ENCODE measurements at places on chromosomes 4 and X.

DNA sequence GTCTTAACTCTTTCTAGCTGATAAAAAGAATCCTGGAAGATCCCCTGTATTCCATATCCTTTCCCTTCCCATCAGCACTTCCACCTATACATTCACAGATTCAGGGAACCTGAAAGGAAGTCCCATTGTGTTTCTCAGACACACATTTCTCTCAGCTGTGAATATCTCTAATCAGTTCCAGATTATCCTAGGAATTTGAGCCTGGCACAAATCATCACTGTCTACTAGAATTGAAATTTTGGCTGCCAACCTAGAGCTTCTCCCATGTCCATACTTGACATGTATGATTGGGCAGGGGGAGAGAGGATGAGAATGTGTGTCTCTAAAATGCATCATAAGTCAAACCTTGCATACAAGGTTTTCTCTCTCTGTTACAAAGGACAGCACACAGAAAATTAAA, 53.1 kb downstream of the NDST3 start:
- DNase-seq = no peak

DNA sequence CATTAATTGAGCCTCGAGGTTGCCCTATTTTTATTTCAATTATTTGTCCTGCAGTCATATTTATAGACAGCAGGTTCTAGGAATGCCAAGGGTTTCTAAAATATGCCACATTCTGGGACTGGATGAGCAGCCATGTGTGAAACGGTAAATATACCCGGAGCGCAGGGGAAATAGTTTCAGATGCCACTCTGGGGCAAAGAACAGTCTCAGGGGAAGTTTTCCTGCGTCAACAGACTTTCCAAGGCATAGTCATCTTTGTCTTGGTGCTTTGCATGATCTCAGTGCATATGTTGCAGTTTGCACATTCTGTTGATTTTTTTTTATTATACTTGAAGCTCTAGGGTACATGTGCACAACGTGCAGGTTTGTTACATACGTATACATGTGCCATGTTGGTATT, 71.0 kb downstream of the GPAT3 start:
- DNase-seq = no peak

DNA sequence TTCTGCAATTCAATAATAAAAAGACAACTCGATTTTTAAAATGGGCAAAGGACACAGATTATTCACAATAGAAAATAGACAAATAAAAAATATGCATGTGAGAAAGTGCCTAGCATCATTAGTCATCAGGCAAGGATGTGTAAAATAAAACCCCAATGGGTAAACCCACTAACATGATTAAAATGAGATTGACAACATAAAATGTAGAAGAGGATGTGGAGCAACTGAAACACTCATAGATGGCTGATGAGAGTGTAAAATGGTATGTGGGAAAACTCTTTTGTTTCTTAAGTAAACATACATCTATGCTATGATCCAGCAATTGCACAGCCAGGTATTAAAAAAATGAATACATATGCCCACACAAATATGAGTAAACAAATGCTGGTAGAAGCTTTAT, 177.6 kb downstream of the IQCM start:
- no peak for DNase-seq

DNA sequence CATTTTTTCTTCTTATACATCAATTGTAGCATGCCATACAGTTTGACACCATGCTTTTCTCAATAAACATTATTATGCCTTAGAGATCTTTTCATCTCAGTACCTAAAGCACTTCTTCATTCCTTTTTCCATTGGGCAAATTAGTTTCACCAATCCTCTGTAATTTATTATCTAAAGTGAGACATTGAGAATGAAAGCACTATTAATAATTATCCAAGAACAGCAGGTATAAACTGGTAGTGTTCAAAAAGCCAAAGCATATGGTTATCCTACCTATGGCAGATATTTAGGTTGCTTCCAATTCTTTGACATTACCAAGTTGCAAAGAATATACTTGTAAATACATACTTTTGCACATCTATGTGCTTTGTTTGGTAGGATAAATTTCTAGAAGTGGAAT, 15.6 kb downstream of the LAMTOR3 start:
- no peak for DNase-seq

GRCh38 chr4:179415847-179416223, 1973.6 kb upstream of the AGA start:
- DNase-seq = no peak

DNA sequence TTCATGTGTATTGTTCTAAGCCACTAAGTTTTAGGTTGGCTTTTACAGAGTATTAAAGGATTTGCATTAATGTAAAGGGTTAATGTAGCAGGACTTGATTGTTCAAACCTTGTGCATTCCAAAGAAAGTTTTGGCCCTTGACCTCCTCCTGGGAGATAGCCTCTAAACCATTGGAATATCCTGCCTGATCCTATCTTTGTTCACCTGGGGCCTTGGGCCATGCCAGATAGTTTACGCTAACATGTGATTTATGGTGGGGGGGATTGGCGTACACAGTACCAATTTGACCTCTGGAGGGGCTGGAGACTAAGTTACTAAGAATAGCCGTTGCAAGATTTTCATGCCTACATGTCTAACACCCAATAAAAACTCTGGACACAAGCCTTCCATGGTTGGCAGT, 1002.7 kb upstream of the PABPC4L start:
- DNase-seq = no peak

DNA sequence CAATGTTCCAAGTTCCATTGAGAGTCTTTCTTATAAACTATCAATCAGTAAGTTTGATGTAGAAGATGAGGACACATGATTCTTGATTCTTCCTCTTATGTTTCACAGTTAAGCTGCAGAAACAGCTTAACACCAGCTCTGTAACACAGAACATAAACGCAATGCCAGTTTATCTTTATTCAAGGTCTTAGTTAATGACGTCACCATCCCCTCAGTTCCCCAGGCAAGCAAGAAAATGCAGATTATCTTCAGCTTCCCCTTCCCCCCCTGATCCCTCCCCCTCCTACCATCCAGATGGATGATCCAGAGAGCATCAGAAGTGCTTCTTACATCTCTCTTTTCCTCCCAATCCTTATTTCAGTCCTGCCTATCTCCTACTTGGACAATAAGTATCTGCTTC, 4.4 kb upstream of the SH3RF1 start:
- no peak for DNase-seq
